Natural killer cell treated with Interleukin-12 subunit alpha and Interleukin-12 subunit beta and Interleukin-15 and Interleukin-18, amount 100 ng/mL, for 72 hours (primary cell): ENCODE measurements at places on chromosomes 16 and 17.

GRCh38 chr17:21679256-21680146 lies 12.8 kb upstream of the KCNJ18 start:
- peak; percentile 56 for DNase-seq

GRCh38 chr16:72481419-72481818 lies 309.5 kb upstream of the PMFBP1 start:
- no peak for DNase-seq

GRCh38 chr17:17001076-17001777 lies 29.3 kb upstream of the TNFRSF13B start:
- DNase-seq = no peak

GRCh38 chr16:5722116-5722619 lies 624.6 kb upstream of the EEF2KMT start:
- no peak for DNase-seq

GRCh38 chr17:52064791-52065211 lies 93.7 kb downstream of the CA10 start:
- no peak for DNase-seq

DNA sequence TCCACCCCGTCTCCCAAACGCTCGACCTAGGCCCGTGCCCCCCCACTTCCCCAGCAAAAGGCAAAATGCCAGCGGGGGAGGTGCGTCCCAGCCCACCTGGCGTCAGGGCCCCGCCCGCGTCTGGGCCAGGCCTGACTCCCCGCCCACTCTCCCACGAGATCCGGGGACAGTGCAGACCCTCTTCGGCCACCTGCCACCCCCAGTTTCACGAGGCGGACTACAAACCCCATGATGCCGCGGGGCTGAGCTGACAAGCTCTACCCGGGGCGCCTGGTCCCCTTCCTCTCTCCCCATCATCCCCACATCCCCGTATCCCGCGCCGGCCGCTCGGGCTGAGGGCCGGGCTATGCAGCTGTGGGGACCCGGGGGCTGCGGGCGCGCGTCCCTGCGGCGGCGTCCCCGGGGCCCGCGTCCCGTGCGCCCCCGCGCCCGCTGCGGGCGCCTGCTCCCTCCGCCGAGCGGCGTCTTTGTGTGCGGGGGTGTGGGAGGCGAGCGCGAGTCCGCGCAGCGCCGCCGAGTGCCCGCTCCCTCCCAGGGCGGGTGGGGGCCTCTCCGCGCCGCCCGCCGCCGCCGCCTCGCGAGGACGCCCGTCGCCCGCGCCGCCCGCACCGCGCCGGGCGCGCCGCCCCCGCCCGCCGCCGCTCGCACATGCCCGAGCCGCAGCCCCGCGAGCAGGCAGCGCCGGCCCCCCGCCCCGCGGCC lies at the start of gene ANKRD13B:
TSS of gene ANKRD13B (plus strand) at position 283 of the 702 bp plus-strand sequence. CDS start 490 bp downstream, outside the sequence.
- no peak for DNase-seq

DNA sequence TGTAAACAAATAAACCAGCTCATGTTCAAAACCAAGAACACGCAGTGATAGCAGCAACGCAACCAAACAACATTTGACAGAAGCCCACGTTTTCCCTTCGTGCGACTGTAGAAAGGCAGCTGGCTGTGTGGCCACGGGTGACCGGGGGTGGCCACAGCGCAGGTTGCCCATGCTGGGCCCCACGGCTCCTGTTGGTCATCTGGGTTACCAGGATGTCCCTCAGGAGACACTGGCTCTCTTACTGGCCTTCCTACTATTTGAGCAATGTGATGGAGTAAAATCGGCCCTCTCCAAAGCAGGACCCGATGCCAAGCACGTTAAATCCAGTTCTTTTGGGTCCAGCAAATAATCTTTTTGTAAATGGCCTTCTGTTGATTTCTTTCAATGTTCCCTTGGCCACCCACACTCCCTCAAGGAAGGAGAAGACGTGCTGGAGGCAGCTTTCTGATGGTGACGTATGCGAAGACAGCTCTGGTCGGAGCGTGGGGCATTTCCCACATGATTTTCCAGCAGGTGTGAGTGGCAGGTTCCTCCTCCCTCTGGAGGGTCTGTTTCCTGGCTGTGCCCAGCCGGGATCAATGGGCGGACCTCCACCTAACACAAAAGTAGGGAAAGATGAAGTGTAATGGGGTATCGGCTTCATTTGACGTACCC lies 143.1 kb upstream of the CHMP6 start:
- DNase-seq = no peak
